ENCODE measurements at places on chromosomes 3 and 15.

- DNase-seq, result peak; percentile 58
These were observed 46.8 kb downstream of the CYP11A1 start for GRCh38 chr15:74320352-74321247.

GRCh38 chr3:183539811-183540210, 15.7 kb downstream of the KLHL6 start:
- no peak for DNase-seq

DNA sequence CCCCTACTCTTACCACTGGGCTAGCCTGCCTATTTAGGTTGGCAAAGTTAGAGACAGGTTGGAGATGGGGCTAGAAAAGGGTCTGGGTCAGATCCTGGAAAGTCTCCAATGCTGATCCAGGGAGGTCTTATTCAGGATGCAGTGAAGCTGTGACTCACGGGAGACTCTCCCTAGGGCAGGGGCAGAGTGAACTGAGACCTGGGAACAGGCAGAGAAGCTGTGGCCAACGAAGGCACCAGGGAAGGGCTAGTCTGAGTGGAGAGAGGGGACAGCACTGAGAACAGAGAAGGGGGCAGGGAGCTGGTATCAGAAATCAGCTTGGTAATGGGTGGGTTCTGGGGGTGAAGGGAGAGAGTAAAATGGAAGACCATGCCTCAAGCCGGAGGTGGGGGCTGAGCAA, 2.2 kb downstream of the LTF start:
- DNase-seq, result no peak

- peak; percentile 20 for DNase-seq
These were observed 72.2 kb downstream of the ZNF148 start for GRCh38 chr3:125302932-125303331.

DNA sequence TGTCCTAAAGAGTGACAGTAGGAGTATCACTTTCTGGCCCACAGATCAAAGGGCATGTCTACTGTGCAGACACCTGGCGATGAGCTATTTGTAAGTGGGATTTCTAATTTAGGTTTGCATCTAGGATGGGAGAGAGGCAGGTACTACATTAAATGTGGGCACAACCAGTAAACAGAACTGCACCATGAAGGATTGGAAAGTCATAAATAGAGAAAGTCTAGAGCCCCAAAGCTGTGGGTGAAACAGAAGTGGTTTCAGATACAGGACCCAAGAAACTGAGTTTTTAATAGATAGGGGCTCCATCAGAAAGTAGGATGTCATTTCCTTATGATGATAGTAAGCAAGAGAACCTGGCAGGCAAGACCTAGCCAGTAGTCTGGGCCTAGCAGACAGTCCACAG, 35.2 kb upstream of the SPPL2A start:
- no peak for DNase-seq

All from EL (cell line).